ENCODE measurements at places on chromosomes 11 and 22. TPM values are rescaled to one million over a fixed set of nuclear protein-coding genes. Genes with fewer than 3 reads are reported as not detected.

The TMEM191B gene
- total RNA-seq = 1.3 TPM

The CLTCL1 gene
- 1.6 TPM for total RNA-seq

The ASCL2 gene
- total RNA-seq = 6.7 TPM

The PDGFB gene
- total RNA-seq = 0.27 TPM

The B4GALNT4 gene
- 3.5 TPM for total RNA-seq

The TTLL1 gene
- total RNA-seq = 12.9 TPM

The NAV2 gene
- 0.27 TPM for total RNA-seq

DNA sequence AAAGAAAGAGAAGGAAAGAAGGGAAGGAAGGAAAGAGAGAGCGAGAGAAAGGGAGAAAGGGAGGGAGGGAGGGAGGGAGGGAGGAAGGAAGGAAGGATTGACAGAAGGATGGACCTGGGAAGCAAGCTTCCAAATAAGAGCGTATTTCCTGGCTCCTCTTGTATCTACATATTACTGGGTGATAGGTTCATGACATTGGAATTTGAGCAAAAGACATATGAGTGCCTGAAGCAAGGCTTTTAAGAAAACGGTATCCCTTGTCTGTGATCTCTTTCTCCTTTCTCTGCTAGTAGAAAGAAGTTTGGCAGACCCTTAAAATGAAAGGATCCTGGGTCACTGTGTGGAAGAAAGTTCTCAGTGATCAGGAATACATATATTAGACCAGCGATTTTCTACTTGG is 932.2 kb upstream of the CCDC90B start:
- DNase-seq = no peak

GRCh38 chr11:29989174-29989970 is 27.5 kb downstream of the KCNA4 start:
- no peak for DNase-seq

DNA sequence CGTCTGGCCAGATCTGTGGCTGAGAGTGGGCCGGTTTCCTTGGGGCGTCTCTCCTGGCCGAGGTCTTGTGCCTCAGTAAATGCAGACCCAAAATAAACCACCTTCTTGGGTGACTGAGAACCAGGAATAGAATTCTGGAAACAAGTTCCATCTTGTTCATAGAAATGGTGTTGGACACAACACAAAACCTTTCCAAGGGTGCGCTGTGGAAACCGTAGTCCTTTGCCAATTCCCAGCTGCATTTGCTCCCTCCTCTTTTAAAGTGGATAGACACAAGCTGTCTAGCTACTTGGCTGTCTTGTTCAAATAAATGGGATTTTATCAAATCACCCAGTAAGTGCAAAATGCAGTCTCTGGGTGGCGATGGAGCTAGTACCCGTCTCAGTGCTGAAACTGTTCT is 300.2 kb downstream of the SHANK2 start:
- DNase-seq = no peak

DNA sequence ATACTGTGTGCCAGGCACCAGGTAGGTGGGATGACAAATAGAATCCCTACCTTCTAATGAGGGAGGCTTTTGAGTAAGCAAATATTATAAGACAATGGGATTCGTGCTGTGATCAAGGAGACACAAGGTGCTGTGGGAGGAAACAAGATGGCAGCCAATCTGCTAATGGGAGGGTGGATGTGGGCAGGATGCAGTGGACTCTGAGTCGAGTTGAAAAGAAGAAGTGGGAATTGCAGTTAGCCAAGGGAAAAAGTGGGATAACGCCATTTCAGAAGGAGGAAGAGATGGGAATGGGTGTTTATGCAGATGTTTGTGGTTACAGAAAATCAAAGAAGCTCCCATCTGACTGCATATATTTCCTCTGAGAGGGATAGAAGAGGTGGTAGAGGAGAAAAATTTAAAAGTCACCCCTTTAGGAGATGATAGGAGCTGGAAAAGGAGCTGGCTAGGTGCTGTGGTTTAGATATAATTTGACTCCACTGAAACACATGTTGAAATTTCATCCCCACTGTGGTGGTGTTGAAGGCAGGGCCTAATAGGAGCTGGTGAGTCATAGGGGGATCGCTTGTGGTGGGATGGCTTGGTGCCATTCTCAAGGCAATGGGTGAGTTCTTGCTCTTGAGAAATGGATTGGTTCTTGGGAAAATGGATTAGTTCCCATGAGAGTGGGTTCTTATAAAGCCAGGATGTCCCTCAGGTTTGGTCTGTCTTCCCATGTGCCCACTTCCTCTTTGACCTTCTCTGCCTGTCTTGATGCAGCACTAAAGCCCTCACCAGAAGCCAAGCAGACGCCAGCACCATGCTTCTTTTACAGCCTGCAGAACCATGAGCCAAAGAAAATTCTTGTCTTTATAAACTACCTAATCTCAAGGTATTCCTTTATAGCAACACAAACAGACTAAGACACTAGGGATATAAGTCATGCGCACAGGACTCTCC is 30.0 kb upstream of the POU2AF1 start:
- DNase-seq = no peak

DNA sequence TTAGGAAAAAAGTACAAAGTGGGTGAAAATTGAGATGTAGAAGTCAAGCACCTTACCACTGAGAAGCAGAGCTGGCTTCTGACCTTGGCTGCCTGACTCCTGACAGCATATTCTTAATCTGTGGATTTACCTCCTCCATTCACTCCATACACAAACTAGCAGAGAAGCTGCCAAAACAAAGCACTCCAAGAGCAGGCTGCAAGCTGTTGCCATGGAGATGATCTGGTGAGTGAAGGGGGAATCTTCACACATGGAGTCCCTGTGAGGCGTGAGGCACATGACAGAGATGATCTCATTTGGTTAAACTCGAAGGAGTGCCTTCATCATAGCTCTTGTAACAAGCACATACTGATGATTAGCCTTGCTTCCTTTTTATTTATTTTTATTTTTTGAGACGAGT is 16.1 kb downstream of the COMMD9 start:
- no peak for DNase-seq

GRCh38 chr11:35257281-35257680 is 118.3 kb downstream of the CD44 start:
- peak; percentile 53 for DNase-seq

GRCh38 chr11:11884774-11885481 is 43.2 kb downstream of the USP47 start:
- no peak for DNase-seq

GRCh38 chr11:114154271-114155047 is 94.9 kb downstream of the ZBTB16 start:
- DNase-seq = no peak

DNA sequence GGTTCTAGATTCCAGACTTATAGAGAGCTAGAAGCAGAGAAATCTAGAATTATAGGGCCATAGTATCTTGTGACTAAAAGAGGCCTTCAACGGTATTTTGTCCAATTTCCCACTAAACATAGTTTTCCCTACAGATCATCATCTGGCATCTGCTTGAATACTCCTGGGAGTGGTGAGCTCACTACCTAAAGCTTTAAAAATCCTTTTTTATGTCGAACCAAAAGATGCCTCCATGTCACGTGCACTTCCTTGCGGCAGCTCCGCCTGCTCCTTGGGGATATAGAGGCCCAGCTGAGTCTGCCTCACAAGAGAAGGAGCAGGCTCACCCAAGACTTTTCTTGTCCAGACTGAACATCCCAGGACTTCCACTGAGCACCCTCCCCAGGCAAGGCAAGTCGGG is 4.3 kb upstream of the MB start:
- DNase-seq = no peak

DNA sequence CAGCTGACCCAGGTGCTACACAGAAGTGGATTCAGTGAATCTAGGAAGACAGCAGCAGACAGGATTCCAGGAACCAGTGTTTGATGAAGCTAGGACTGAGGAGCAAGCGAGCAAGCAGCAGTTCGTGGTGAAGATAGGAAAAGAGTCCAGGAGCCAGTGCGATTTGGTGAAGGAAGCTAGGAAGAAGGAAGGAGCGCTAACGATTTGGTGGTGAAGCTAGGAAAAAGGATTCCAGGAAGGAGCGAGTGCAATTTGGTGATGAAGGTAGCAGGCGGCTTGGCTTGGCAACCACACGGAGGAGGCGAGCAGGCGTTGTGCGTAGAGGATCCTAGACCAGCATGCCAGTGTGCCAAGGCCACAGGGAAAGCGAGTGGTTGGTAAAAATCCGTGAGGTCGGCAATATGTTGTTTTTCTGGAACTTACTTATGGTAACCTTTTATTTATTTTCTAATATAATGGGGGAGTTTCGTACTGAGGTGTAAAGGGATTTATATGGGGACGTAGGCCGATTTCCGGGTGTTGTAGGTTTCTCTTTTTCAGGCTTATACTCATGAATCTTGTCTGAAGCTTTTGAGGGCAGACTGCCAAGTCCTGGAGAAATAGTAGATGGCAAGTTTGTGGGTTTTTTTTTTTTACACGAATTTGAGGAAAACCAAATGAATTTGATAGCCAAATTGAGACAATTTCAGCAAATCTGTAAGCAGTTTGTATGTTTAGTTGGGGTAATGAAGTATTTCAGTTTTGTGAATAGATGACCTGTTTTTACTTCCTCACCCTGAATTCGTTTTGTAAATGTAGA is 1.7 kb downstream of the MALAT1 start:
- peak; percentile 70 for DNase-seq

DNA sequence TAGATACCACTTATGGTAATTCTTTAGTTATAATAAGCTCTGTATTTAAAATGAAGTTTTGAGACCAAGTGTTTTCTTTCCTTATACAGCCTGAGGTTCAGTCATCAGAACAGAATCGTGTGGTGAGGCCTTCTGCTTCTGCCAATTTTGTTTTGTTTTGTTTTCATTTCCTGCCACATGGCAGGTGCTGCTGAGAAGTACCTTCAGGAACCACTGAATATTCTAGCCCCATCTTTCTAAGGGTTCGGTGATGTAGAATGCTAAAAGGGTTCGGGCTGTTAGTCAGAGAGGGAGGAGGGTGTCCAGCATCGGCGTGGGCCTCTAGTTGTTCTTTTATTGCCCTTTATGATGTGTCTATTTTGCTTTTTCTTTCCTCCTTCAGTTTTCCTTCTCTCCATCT is 25.8 kb downstream of the TNRC6B start:
- no peak for DNase-seq

- no peak for DNase-seq
These were observed 60.3 kb downstream of the SPON1 start for GRCh38 chr11:14022821-14023220.

- DNase-seq = no peak
These were observed 119.9 kb downstream of the CTTN start for GRCh38 chr11:70517988-70518907.

DNA sequence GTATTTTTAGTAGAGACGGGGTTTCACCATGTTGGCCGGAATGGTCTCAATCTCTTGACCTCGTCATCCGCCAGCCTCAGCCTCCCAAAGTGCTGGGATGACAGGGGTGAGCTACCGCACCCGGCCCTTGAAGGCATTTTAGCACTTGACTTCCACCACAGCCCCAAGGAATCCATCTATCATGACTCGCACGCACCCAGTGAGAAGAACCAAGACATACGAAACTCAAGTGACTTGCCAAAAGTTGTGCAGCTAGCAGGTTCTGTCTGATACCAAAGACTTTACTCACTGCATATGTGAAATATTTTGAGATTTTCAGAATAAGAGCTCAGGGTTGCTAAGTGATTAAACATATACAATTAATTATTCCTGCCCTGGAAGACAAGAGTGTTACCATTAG is 21.0 kb downstream of the FLI1 start:
- DNase-seq = no peak

DNA sequence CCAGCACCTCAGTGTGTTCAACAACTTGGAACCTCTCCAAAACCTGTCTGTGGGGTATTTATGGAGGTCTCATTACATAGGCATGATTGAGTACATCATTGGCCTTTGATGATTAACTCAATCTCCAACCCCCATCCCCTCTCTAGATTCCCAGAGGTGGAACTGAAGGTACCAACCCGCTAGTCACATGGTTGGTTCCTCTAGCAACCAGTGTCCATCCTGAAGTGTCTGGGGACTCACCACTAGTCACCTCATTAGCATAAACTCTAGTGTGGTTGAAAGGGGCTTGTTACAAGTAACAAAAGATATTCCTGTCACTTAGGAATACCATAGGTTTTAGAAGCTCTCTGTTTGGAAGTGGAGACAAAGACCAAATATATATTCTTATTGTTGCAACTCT is 40.3 kb downstream of the SIK2 start:
- DNase-seq = no peak

DNA sequence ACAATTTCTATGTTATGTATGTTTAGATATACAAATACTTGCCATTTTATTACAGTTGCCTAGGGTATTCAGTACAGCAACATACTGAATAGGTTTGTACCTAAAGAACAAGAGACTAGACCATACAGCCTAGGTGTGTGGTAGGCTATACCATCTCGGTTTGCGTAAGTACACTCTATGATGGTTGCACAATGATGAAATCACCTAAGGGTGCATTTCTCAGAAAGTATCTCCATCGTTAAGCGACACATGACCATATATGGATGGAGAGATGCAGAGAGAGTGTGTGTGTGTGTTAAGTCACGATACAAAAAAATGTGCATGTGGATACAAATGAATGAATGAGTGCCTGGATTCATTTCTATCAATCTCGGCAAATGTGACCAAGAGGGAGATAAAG is 37.7 kb downstream of the NARS2 start:
- no peak for DNase-seq

- DNase-seq = no peak
These were observed 59.5 kb upstream of the PSMA1 start for GRCh38 chr11:14579646-14580045.

GRCh38 chr11:9524001-9524400 is 49.5 kb upstream of the WEE1 start:
- no peak for DNase-seq

Measured in hematopoietic multipotent progenitor cell (in vitro differentiated cells).